ENCODE measurements at places on chromosomes 12 and 14.
A peak's percentile ranks its signal among the peaks of the same experiment; 100 is the strongest.

GRCh38 chr12:18355429-18355828 is 94.1 kb downstream of the PIK3C2G start:
- no peak for DNase-seq

- DNase-seq: no peak
Observed at GRCh38 chr12:50187084-50187900, 20.1 kb upstream of the CERS5 start.

GRCh38 chr14:95402176-95402575 is 82.5 kb upstream of the CLMN start:
- DNase-seq: no peak

- no peak for DNase-seq
Observed at GRCh38 chr12:116303066-116303465, 25.6 kb upstream of the MED13L start.

- DNase-seq: no peak
Observed at GRCh38 chr12:45762185-45763110, 32.9 kb downstream of the ARID2 start.

DNA sequence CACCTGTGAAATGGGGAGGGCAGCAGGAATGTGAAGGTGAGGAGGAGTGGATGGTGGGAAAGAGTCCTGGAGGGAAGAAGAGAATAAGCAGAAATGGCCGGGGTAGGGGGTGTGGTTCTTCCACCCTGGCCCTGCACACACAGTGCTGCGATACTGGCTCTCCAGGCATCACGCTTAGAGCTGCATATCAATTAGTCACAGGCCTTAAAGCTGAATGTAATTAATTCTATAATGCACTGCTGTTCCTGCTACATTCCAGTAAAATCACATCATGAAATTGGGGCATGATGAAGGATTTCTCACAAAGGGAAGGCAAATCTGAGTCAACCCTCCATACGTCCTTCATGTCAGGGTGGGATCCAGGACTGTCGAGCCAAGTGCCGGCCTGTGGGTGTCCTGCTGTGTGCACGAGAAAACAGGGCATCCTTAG is 566.1 kb downstream of the BCL11B start:
- no peak for DNase-seq

DNA sequence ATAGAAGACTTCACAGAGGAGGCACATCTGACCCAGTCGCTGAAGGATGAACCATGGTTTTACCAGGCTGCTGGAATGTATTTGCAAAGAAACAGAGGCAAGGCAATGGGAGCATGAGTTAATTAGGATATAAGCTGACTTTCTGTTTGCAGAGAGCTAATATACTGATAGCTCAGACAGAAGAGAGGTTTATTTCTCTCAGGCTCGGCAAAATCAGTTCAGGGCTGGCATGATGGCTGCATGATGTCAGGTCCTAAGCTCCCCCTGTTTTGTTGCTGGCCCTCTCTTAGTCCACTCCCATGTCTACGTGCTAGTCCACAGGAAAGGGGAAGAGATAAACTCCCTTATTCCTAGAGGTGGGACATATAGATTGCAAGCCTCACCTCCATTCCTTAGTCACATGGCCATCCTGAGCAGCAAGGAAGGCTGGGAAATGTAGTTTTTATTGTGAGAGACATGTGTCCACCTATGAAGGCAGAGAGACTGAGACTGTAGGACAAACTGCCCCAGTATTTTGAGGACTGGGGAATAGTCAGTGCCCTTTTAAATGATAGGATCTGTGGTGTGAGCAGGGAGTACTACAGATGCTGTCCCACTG is 224.5 kb downstream of the VRK1 start:
- DNase-seq: no peak

DNA sequence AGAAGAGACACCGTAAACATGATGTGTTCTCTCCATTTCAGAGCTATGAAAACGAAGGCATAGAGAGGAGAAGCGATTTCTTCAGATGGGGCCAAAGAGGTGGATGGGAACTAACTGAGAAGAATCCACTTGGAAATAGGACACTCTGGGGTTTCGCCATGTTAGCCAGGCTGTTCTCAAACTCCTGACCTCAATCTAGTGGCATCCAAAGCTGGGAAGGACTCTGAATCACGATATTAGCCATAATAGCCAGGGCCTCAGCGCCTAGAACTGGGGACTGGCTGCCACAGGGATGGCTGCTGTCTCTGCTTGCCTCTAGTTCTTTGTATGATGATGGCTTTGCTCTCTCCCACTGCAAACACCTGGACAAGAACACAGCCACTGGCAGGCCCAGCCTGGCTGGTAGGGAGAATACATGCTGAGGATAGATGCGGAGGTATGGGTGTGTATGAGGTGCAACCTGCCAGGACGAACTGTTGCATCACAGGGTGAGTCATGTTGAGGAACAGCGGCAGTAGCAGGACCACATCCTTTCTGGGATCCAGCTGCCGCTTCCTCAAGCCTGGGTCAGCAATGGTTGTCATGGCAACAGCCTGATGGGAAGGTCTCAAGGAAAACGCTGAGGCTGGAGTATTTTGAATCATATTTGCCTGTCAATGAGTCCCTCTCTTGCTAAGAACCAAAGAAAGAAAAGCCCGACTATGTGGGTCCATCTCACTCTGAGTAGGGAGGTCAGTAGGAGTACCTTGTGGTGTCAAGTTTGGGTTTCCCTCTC is 31.1 kb downstream of the CCDC177 start:
- DNase-seq: no peak

- no peak for DNase-seq
Observed at GRCh38 chr14:92982956-92983355, 60.0 kb downstream of the CHGA start.

DNA sequence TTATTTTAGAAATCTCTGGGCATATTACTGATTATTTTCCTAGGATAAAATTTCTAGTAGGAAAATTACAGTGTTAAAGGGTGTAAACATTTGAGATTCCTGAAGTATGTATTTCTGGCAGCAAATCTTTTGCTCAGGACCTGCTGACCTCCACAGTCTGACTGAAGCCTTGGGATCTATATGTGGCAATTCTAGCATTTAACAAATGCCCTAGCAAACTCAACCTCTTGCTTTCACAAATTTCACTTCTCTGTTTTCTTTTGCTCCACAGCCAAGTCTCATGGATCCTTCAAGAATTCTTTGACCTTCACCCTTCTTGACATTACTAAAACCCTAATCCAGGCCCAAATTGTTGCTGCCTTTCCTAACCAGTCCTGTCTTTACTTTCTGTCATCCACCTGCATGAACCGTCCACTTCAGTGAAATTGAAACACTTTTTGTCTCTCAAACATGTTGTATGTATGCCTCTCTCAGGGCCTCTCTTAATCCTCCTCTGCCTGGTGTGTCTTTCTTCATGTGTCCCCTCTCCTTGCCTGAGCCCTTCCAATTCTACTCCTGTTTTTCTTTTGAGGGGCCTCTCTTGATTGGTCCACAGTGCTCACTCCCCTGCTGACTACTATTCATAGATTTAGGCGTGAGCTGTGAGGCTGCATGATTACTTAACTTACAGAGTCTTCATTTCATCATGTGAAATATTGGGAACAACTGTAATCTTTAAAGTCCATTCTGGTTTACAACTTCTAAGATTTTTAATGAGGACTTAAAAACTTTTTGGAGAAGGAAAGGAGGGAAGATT is 5.1 kb upstream of the DYRK4 start:
- DNase-seq: no peak

- no peak for DNase-seq
Observed at GRCh38 chr12:11780521-11781101, 131.1 kb downstream of the ETV6 start.

DNA sequence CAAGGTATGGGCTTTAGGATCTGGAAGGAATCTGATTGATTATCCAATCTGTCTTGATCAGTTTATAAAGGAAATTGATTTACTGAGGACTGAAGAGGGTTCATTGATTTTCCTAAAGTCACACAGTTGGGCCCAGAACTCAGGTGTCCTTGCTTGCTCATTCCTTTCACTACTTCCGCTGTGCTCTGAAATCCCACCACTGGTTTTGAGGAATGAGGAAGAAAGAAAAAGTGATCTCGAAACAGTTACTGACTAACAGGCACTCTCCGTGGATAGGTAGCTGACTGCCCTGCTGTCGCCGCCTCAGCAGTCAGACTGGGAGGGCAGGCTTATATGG is at the start of gene FITM1:
FITM1 (plus strand) TSS at position 280 of the 337 bp plus-strand sequence. CDS start 905 bp downstream, outside the sequence.
- DNase-seq: no peak

DNA sequence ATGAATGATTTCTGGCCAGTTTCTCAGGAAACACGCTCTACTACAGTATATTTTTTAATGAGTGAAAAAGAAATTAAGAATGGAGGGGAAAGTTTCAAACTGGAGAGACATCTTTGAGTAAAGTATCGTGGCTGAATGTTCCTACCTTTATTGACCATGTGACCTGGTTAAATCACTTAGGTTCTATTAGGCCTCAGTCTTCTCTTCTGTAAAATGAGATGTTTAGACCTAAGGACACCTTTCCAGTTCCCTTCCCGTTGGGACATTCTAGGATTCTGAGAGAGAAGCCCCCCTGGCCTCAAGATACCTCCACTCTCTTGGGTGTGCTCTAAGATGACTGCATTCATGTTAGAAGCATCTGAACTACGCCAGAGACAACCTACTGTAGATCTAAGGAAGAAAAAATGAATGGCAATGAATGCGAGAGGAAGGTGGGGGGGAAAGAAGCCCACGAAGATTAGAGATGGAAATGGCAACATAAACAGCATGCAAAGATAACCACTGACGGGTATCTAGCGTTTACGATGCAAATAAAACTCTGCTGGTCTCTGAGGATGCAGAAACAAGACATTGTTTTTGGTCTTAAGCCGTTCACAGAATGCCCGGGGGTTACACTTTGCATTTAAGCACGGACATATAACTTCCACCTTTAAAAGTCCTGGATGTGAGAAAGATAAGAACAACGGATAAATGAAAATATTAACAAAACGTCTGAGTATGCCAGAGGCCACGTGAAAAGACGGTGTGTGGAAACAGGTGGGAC is 599 bp upstream of the CPSF6 start:
- DNase-seq: no peak

GRCh38 chr14:76591266-76591665 is 170.0 kb upstream of the VASH1 start:
- DNase-seq: no peak

DNA sequence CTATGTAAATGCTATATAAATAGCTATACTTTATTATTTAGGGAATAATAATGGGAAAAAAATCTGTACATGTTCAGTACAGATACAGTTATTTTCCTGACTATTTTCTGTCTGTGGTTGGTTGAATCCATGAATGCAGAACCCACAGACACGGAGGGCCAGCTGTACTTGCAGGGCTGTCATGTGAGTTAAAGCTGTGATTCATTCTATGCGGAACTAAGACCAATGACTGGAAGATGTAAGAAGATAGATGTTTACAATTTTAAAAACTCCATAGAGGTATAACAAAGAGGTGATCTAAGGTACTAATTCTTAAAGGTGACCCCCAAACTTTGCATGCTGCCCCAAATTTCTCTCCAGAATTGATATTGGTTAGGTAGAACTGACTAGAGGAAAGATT is 14.6 kb downstream of the PCNX4 start:
- DNase-seq: no peak

DNA sequence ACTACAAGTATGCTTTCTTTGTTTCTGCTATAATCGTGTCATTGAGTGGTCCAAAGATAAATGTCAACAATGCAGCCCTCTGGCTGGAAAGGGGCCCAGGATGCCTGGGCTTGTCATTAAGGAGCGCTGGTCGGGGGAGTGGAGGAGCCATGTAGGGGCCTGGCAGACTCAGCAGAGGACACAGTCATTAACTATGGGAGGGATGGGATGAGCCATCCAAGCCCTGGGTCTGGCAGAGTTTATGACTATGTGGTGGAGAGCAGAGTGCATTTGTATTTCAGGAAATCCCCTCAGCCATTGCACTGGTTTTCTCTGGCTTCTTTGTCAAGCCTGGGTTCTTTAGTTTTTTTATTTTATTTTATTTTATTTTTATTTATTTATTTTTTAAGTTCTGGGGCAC is 243.1 kb downstream of the C12orf75 start:
- DNase-seq: no peak

GRCh38 chr12:27733052-27733656 is 22.5 kb downstream of the MRPS35 start:
- DNase-seq: no peak

DNA sequence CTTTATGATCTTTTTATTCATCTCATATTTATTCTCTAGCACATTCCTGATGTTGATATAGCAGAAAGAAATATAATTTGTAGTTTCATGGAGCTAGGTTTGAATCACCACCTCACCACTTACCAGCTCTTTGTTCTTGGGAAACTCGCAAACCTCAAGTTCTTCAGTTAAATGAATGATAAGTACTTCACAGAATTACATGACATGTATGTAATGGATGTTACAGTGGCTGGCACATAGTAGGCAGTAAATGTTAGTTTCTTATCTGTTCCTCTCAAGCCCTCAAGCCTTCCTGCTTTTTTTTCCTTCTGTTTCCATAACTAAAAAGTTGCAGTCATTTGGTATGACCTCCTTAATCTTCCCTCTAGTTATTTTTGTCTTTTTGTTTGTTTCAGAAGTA is 54.9 kb downstream of the SPATS2 start:
- peak; percentile 44 for DNase-seq

DNA sequence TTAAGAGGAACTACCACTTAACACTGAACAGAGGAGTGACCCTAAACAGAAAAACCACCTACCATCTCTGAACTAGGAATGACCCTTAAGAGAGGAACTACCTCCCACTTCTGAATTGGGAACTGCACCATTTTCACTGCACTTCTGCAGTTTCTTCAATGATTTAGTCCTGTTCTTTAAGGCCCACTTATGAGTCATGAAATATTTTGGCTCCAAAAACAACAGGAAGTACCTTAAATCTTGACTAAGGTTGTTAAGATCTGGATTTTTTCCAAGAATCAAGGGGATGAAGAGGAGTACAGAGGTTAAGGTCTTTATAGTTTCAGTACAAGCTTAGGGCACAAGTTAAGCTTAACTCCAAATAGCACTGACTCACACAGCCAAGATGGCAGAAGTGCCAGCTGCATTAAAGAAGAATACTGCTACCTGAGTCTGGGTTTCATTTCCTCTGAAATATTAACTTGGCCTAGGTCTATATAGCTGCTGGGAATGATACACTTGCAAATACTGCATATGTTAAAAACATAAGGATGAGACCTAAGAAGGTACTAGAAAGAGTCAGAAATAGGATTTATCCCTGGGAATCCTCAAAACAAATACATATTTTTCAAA is 4.2 kb downstream of the NPC2 start:
- no peak for DNase-seq

- no peak for DNase-seq
Observed at GRCh38 chr14:31936115-31936514, 141.0 kb upstream of the ARHGAP5 start.

- DNase-seq: no peak
Observed at GRCh38 chr14:103856105-103856504, 8.7 kb upstream of the PPP1R13B start.

- no peak for DNase-seq
Observed at GRCh38 chr12:54004063-54004840, 4.3 kb downstream of the HOXC9 start.

DNA sequence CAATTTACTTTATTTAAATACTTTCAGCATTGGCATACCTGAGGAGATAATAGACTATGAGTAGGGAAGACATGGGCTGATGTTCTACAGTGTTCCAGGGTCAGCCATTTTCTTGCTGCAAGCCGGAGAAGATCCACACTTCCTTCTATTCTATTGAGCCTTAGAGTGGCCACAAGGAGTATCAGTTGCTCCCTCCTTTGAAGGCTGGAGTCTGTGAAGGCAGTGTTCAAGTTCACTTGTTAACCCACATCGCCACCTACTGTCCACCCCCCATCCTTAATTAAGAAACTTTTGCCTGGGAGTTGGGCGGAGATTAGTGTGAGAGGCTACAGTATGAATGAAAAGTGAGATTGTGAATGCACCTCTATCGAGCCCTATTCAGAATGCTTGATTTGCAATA is 666.6 kb downstream of the NRXN3 start:
- no peak for DNase-seq

Data from GF-D8 (cell line).